ENCODE measurements at places on chromosomes 4 and X.

DNA sequence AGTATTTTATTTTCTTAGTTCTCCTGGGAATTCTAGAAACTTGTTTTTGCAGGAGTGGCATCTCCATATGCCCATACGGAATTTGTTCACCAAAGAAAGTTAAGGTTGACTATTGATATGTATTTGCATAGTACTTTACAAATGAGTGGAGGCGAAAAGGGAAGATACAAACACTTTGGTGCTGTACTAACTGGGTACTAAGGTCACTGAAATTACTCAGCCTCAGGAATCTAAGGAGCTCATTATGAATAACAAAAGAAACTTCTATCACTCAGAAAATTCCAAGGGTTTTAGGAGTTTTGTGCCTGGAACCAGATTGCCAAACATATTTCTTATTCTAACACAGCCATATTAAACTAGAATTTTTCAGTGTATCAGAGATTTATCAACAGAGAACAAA, 27.4 kb upstream of the TMPRSS11B start:
- DNase-seq = no peak

DNA sequence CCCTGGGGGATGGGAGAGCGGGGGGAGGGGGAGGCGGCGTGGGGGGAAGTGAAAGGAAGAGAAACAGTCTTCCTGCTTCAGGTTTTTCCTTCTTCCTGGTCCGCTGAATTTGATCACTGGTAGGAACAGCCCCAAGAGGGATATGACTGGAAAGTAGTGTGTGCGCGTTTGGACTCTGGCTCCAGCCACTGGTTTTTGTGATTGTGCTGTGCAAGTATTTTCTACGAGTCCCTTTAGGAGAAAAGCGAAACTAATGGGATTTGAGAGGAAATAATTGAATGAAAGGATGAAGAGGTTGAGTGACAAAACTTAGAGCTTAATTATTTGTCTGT, 836 bp downstream of the PRRG1 start:
- no peak for DNase-seq

DNA sequence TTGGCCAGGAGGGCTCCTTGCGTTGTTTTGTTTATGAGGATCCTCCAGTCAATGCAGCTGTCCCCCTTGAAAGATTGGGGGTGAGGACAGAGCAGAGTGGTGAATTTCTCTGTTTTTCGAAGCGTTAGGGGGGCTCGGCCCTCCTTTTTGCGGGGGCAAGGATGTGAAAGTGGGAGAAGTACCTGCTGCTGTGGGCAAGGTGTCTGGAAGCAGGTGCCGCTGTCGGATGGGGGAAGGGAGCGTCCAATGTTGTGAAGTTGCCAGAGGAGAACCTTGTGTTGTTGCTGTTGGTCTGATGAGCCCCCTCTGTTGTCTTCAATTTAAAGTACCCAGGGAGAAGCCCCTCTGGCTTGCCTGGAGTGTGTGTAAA, 613 bp downstream of the GLRB start:
- DNase-seq = no peak

GRCh38 chr4:162804351-162804924, 362.3 kb downstream of the NAF1 start:
- DNase-seq = no peak

GRCh38 chr4:87166296-87166854, 54.0 kb downstream of the KLHL8 start:
- no peak for DNase-seq

Measured in stimulated activated CD4-positive, alpha-beta T cell treated with anti-CD3 and anti-CD28 coated beads, Interleukin-1b, Interleukin-23, amount 100 ng/mL, for 24 hours (primary cell).